ENCODE measurements at places on chromosomes 13 and 19.

GRCh38 chr13:73497430-73497829 is 438.6 kb downstream of the KLF5 start:
- DNase-seq, result no peak

DNA sequence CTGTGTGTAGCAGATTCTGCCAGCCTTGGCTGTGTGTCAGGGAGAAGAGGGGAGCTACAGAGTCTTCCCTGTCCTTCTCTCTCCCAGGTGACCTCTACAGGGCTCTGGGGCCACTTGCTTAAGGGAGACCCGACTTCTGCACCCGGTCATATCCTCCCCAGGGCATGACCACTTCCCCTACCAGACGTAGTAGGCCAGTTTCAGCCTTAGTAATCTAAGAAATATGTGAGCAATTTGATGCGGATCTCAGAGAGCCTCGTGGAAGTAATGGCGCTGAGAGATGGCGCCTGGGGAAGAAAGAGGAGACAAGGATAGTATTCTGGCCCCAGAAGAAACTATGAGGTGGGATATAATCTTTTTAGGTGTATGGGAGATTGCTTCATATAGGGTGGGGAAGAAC is 41.9 kb downstream of the NFIX start:
- DNase-seq, result no peak

- peak; percentile 1 for DNase-seq
These were observed 132.7 kb downstream of the ZDHHC20 start for GRCh38 chr13:21326155-21327031.

DNA sequence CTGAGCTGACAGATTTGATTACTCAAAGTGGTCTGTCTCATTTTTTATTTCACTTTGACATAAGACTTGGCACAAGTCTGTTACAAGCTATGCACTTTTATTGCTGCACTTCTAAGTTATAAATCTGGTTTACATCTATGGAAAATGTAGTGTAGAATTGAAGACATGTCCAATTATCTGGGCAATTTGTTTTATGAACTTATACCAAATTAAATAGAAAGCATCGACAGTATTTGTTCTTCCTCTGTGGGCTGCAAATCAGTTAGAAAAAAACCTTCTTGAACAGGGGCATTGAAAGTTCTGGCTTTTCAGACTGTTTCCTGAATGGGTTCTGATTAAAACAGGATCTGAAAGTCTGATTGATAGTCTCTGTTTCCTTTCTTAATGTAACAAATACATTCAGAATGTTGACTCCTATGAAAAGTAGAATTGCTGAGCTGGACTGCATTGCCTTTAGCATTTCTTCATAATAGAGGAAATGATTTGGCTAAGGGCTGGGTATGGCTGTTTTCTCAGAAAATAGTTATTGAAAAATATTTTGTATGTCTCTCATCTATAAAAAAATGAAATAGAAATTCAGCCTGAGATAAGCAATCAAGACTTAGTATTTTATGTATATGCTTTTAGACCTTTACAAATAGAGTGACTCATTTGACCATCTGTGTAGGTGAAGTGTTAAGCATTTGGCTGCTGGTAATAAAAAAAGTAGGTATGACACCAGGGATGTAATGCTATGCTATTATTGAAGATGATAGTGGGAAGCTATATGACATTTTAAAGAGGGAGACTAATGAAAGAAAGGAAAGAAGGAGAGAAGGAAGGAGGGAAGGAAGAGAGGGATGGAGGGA is 210.9 kb upstream of the SPRY2 start:
- no peak for DNase-seq

GRCh38 chr13:75216038-75216437 is 265.9 kb downstream of the TBC1D4 start:
- DNase-seq, result no peak

DNA sequence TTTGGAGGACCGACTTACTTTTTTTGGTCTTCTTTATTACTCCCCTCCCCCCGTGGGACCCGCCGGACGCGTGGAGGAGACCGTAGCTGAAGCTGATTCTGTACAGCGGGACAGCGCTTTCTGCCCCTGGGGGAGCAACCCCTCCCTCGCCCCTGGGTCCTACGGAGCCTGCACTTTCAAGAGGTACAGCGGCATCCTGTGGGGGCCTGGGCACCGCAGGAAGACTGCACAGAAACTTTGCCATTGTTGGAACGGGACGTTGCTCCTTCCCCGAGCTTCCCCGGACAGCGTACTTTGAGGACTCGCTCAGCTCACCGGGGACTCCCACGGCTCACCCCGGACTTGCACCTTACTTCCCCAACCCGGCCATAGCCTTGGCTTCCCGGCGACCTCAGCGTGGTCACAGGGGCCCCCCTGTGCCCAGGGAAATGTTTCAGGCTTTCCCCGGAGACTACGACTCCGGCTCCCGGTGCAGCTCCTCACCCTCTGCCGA is 409 bp downstream of the FOSB start:
- DNase-seq, result no peak

GRCh38 chr13:31739226-31739625 is at the start of gene RXFP2:
Gene RXFP2 (plus strand): TSS chr13:31739526. CDS start chr13:31739613, 87 bp downstream.
- DNase-seq, result no peak

GRCh38 chr13:80408270-80408669 is 67.3 kb upstream of the SPRY2 start:
- no peak for DNase-seq

DNA sequence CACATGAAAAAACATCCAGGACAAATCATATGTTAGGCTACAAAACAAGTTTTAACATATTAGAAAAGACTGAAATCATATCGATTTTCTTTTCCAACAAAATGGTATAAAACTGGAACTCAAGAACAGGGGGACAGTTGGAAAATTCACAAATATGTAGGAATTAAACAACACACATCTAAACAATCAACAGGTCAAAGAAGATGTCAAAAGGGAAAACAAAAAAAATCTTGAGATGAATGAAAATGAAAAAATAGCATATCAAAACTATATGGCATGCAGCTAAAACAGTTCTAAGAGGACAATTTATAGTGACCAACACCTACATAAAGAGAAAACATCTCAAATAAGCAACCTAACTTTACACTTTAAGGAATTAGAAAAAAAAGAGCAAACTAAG is 585.3 kb downstream of the UQCRFS1 start:
- no peak for DNase-seq

DNA sequence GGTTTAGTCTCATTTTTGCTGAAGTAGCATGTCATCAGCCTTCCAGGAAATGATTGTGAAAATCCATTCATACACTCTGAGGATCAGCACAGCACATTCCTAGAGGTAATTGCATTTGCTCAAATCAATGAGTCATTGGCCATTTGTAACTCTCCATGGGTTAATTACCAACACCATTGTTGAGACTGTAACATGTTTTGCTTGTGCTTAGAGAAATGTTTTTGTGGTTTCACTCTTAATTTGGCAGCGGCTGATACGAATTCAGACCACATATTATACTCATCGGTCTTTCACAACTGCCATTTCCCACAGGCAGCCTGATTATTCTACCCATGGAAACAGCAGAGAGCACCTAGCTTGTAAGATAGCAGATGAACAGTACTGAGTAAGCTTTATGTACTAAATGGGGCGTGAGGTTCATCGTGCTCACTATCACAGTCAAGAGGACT is 110.3 kb downstream of the NHLRC3 start:
- peak; percentile 6 for DNase-seq

- no peak for DNase-seq
These were observed 39.3 kb downstream of the MBNL2 start for GRCh38 chr13:97261254-97262005.

- peak; percentile 30 for DNase-seq
These were observed 344.0 kb downstream of the DACH1 start for GRCh38 chr13:71522941-71523526.

DNA sequence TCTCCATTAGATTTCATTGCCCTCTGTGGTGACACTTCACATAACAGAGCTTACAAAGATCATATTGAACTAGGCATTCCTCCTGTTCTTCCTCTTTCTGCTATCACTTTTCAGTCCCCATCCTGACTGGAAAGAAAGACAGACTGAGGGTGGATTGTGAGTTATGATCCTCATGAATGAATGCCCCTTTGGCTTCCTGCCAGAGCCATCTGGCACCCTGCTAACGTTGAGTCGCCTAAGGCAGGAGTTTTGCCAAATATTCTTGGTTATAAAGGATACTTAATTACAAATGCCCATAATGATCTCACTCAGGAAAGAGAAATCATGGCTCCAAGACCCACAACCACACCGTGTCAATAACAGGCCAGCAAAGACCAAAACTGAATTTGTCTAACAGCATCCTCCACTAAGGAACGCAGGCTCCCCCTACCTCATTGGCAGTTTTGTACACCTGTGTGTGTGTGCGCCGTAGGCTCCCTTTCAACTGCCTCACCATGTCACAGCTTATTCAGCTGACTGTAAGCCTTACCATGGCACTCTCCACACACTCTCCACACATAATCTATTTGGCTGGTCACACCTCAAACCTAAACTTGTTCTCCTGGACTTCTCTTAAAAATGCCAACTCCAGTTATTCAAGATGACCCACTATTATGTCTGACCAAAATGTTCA is 15.5 kb downstream of the ZNF211 start:
- no peak for DNase-seq
